ENCODE measurements at places on chromosomes 3 and 15.

DNA sequence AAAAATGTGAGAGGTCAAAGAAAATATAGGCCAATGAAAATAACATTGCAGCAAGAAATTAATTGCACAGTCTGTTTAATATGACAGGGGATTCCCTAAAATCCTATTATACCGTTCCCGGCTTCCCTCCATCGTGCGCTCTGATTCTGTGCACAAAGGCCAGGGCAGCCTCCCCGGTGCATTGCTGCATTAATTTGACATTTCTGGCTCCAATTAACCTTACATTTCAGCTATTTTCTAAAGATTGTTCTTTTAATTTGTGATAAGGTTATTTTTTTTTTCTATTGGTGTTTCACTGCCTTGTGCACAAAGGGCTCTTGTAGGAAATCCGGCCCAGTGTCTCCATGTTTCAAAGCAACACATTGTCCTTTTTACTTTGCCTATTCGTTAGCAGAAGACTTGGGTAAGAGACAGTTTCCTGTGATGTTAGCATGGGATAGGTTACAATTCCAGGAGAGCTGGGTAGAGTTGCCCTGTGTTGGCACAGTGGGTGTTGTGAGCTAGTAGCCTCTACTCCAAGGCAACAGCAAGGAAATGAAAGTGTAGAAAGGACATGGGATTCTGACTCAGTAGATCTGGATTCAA, 257.3 kb upstream of the IGF1R start:
- ATAC-seq: no peak

DNA sequence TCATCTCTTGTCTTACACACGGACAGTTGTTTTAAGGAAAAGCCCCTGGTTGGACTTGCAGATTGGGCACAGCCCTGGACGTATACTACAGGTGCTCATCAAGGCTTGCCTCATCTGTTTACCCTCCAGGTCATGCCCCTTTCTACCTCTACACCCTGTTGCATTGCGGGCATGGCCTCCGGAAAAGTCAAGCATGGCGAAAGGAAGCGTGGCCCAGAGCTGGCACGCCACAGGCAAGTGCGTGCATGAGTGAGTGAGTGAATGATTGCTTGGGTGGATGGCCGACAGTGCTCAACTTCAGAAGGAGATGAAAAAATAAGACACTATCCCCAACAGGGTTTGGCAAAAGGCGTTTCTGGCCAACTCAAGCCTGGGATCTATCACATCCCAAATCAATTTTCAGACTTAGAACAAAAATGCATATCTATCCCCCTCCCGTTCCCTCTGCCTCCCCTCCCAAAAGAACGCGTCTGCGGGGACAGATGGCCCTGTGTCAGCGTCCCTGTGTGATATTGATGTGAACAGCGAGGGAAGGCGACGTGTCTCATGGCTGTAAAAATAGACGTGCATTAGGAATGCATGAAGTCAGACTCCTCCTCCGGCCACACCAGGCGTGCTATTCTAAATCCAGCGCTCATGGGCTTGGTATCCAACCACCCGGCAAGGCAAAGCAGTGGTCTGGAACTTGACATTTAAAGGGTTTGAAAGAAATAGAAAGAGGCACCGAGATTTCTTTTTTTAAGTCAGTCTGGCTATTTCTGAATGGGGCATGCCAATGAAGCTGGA, 96.0 kb downstream of the RPLP1 start:
- no peak for ATAC-seq

- ATAC-seq: no peak
Observed at GRCh38 chr3:120059081-120059864, 35.0 kb downstream of the GSK3B start.

DNA sequence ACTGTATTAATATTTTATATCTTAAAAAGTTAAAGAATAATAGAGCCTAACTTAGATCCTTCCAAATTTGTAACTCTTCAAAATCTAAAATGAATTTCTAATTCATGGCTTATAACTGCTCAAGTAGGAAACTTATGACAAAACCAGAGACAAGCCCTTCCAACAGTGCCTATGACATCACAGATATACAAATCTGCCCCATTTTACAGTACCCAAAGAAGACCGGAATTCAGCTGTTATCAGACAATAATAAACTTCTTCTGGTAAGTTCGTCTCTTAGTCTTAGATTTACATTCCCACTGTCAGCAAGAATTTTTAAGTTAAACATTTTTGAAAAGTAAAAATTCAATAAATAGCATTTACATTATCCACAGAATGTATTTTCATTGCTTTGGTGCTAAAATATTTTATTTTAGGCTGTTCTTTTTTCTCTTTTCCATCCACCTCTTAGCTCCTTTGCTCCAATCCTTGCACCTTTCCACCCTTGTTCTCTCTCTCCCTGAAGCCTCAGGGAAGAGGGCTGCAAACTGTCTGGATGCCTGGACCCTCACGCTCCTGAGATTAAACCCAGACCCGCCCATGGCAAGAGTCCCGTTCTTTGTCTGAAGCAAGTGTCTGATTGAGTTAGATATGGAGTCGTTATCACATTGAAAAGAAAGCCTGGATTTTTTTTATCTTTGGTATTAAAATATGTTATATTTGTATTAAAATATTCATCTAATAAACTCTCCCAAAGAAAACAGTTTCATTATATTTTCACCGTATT, 312.7 kb downstream of the ZBTB20 start:
- no peak for ATAC-seq

- no peak for ATAC-seq
Observed at GRCh38 chr3:30943206-30943605, 48.7 kb upstream of the GADL1 start.

DNA sequence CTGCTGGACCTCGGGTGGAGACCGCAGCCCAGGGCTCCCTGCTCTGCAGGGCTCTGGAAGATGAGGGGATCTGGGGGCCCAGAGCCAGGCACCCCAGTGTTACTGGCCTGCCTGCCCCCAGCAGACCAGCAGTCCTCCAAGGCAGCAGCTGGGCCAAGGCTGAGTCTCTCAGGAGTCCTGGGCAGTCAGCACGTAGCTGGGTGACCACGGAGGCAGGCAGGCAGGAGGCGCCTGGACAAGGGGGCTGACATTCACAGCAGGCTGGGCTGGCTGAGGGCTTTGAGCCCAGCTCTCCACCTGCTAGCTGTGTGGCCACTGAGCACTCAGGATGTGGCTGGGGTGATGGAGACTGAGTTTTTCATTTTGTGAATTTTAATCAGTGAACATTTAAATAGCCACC, 67.9 kb downstream of the IQSEC1 start:
- no peak for ATAC-seq

DNA sequence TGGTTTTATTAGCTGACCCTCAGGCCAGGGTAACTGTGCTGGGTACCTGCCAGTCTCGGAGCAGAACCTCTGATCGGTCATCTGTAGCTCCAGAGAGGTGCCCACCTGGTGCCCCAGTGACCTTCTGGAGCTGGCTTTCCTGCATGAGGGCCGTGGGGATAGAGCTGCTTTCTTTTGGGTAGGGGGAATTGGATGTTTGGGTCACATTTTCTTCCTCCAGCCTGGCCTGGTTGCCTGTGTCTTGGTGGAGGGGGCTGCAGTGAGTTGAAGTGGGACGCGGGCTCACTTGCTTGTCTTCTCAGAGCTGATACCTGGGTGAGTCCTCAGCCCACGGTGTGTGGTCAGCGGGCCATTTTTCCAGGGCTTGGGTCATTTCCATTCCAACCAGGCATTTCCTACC, 2.6 kb downstream of the ZNF710 start:
- ATAC-seq: no peak

GRCh38 chr15:88375234-88375927, 91.8 kb downstream of the MRPL46 start:
- peak; percentile 24 for ATAC-seq

- no peak for ATAC-seq
Observed at GRCh38 chr3:155228676-155229075, 64.8 kb downstream of the STRIT1 start.

- ATAC-seq: no peak
Observed at GRCh38 chr3:41424543-41425300, 225.4 kb downstream of the CTNNB1 start.

DNA sequence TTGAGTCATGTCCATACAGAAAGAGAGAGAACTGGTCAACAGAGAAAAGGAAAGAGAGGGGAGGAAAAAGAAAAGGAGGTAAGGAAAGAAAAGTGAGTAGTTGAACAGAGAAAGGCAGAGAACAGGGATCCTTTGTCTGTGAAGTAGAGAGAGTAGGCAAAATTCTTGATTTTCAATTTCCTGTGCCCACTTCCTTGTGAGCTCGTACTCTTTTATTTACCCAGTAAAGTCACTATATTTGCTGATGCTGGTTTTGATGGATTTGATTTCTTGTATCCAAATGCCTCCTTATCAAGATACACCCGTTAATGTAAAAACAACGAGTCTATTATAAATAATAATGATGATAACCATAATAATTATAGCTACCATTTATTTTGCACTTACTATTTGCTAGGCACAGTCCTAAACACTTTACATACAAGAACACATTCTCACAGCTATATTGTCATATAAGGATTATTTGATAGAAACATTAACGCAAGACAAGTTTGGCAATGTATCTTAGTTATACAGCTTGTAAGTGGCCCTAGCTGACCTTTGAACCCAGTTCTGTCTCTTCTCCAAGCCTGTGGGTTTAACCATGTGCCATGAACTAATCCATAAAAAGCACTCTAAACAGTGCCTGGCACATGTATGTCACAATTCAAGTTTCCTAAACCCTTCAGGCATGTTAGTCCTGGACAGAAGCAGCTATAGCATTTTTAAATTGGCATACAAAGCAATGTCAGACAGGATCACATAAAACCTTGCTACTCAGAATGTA, 6.7 kb upstream of the P2RY1 start:
- ATAC-seq: no peak

DNA sequence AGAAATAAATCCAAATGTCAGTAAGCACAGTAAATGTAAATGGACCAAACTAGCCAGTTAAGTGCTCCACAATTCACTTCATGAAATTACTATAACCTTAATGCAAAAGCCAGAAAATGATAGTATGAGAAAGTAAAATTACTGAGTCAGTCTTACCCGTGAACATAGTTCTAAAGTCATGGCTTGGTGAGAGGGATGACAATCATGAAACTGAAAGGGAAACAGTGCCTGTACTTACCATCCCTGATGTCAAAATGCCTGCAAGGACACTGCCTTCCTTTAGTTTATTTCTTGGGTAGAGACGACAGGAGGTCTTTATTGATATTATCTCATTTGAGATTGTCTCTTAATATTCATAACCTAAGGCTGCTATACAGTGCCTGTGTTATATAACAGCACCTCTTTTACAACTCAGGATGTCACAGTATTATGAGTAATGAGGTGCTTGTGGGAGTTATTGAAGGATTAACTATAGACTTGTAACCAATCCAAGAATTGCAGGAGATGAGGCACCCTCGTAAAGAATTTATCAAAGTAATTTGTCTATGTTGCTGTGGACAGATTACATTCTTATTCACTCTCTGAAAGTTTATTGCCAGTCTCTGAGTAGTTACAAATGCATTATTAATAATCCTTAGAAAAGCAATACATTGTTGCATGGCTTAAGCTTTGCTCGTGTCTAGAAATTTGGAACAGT, 142.9 kb upstream of the BFSP2 start:
- ATAC-seq: peak; percentile 55

DNA sequence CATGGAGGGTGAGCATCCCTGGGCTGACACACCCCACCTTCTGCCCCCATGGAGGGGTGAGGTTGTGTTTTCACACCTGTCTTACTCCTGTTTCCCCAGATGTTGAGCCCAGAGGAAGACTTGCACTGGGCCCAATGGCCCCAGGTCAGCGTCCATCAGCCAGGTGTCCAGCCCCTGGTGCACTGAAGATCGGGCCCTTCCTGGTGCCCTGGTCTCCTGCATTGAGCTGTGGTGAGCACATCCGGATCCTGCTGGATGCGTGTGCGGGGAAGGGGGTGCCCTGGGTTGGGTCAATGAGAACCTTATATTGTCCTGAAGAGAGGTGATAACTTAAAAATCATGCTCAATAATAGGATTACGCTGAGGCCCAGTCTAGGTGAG, 227.3 kb downstream of the SNRPN start:
- no peak for ATAC-seq

GRCh38 chr3:132047209-132047608, 12.4 kb upstream of the CPNE4 start:
- ATAC-seq: no peak

- peak; percentile 67 for ATAC-seq
Observed at GRCh38 chr15:64619880-64620839, 155.2 kb downstream of the RBPMS2 start.

GRCh38 chr3:73214846-73215245, 153.4 kb downstream of the EBLN2 start:
- ATAC-seq: no peak

DNA sequence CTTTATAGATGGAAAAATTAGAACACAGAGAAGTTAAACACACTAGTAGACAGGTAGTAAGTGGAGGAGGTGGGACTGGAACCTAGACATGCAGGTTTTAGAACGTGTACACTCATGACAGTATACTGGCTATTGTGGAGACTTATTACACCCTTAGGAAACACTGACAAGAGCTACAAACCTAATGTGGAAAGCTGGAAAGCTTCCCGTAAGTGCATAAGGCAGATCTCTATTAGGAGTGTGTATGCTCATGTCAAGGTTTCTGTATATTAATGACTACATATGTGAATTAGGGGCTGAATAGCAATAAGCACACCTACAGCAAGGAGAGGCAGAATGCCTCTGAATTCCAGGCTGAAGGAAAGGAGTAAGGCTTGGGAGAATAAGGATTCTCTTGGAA, 82.6 kb upstream of the SLC24A5 start:
- ATAC-seq: no peak

DNA sequence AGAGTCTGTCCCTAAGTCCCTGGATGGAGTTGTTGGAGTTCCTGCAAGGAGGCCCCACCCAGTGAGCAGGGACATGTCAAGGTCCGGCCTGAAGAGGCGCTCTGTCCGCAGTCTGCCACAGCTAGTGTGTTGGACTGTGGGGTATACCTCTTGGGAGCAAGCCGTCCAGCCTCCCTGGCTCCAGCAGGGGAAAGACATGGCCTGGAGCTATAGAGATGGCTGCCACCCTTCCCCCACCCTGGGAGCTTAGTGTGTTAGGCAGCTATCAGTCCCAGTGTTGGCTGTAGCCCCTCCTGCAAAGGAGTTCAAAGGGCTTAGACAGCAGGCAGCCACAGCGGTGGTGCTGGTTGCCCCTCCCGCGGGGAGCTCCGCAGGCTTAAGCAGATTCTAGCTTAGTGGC, 20.3 kb downstream of the IMPG2 start:
- ATAC-seq: no peak

- ATAC-seq: no peak
Observed at GRCh38 chr3:58577269-58577821, at the start of gene FAM107A. TSS of gene FAM107A (minus strand) at chr3:58577391. CDS start at chr3:58569860, 7,531 bp downstream.

DNA sequence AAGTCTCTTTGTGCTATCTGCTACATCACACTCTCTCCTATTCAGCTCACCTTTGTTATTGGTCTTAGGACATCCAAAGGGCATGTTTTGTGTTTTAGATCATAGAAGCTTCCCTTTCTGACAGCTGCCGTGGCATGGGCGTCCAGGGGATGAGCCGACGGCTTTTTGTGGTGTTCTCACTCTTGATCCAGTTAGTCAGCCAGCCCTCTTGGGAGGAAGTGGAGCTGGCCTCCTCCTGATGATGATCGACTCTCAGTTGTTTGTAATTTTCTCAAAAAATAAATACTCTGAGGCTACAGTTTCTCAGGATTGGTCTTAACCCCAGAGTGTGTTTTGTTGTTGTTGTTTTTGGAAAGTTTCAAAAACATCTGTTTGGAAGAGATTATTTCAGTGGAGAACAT, 34.4 kb downstream of the BOC start:
- ATAC-seq: no peak

GRCh38 chr3:141255137-141255845, 23.7 kb downstream of the PXYLP1 start:
- no peak for ATAC-seq

GRCh38 chr3:70539908-70540307, 227.5 kb upstream of the MDFIC2 start:
- no peak for ATAC-seq
